Astrocyte of the cerebellum (primary cell): ENCODE measurements at places on chromosomes 1 and 21.
A peak's percentile ranks its signal among the peaks of the same experiment; 100 is the strongest.

- no peak for DNase-seq
These were observed 6.2 kb downstream of the HSD11B1 start for GRCh38 chr1:209710847-209711246.

DNA sequence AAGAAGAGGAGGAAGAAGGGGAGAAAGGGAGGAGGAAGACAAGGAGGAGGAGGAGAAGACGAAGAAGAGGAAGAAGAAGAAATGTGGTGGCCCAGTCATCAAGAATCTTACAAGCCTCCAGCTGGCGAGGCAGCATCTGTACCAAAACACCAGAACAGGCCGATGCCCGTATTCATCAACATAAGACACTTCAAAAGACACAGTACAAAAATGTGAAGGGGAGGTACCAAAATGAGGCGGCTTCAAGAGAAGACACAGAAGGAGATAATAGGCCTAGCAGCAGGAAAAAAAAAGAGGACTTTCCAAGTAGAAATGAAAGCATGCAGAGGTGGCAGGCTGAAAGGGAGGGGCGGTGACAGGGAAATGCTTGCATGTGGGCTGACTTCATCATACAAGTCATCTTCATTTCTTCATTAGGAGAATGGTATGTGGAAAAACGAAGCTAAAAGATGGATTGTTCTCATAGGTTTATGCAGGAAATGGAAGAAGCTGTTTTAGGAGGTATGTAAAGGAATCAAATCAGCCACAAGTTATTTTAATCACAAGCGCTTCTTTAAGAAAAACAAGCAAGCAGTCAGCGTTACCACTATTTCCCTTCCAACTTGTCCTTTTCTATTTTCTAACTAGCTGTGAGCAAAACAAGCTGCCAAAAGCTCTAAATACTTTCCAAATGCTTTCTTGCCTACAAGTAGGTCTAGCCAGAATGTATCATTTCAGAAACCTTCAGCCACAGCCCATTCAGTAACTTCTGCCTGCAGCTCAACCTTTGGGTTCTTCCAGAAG is 192.3 kb downstream of the SLC45A1 start:
- DNase-seq = peak; percentile 80

DNA sequence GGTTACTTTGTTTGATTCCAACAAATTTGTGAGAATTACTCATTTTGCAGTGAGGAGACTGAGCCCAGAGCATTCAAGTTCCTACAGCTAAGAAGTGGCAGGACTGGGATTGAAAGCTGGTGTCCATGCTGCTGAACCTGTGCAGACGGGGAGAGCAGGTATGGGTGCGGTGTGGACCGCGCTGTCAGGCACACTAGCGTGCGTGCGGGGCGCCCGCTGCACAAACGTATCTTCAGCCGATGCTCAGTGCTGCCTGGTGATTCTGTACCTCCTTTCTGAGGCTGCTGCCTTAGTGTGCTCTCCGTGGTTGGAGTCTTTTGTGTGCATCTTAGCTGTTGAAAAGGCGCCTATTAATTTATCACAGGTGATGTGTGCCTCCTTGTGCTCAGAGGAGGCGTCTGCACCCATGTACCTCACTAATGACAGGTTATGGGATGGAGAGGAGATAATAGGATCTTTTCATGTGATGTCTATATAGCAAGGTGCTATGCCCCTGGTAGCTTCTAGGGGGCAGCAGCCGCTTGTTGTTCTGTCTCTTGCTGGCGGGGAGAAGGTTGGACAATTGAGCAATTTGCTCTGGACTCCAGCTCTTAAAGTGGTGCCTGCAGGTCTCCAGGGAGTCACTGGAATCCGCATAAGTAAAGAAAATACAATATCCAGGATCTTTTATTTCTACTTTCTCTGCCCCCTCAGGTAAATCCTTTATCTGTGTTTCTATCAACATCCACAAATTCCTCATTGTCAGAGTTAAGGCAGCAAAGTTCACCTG is 32.5 kb downstream of the PEX14 start:
- no peak for DNase-seq

- no peak for DNase-seq
These were observed 37.5 kb downstream of the NEXN start for GRCh38 chr1:77925956-77926355.

- no peak for DNase-seq
These were observed 42.0 kb downstream of the GLIS1 start for GRCh38 chr1:53696990-53697389.
